ENCODE measurements at places on chromosomes 4 and X.

DNA sequence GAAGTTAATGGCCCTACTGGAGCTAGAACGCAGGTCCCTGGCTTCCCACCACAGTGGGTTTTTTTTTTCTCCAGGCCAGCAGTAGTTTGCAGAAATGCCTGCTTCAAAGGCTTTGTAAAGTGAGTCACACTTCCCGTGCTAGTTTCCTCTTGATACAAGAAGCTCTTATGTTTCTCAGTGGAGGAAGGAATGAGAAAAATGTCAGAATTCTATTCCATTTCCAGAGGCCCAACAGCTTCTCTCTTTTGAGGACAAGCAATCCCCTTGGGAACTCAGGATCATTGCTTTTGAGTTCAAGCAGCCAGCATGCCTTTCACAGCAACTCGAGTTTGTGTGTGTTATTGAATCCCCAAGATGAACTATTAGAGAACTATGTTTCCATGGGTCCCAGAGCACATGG, 134.3 kb downstream of the GUCY2F start:
- DNase-seq = peak; percentile 87

- DNase-seq = no peak
Observed at GRCh38 chr4:183458005-183458404, 13.6 kb downstream of the CDKN2AIP start.

DNA sequence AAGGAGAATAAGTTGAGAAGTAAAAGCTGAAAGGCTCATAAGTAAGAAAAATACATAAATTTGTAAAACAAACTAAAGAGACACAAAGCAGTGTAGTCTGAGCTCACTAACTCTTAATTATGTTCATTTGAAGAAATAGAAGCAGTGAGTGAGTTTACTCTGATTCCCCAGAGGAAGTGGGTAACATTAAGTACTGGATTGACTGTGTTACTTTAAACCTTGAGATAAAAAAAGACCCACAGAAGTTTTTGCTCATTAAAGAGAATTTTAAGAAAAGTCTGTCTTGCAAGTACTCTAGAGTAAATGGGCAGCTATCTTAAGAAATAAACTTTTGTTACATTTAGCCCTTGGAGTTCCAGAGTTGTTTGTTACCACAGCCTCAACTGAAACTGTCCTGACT, 2466.9 kb downstream of the PCDH7 start:
- DNase-seq = no peak

- DNase-seq = peak; percentile 70
Observed at GRCh38 chr4:147362938-147363337, 118.0 kb upstream of the EDNRA start.

GRCh38 chr4:70802928-70803580, 36.6 kb downstream of the GRSF1 start:
- DNase-seq = no peak

GRCh38 chrX:118249146-118249545, 96.8 kb upstream of the WDR44 start:
- no peak for DNase-seq

DNA sequence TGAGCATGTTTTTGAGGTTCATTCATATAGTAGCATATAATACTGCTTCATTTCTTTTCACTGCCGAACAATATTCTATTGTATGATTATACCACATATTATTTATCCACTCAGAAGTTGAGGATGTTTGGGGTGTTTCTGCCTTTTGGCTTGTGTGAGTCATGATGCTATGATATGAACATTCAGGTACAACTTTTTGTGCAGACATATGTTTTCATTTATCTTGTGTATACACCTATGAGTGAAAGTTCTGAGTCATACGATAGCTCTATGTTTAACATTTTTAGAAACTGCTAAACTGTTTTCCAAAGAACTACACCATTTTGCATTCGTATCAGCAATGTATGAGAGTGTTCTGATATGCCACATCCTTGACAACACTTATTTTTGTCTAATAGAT, 57.7 kb downstream of the SHROOM4 start:
- DNase-seq = no peak

- no peak for DNase-seq
Observed at GRCh38 chr4:163672751-163673150, 178.3 kb downstream of the TMA16 start.

DNA sequence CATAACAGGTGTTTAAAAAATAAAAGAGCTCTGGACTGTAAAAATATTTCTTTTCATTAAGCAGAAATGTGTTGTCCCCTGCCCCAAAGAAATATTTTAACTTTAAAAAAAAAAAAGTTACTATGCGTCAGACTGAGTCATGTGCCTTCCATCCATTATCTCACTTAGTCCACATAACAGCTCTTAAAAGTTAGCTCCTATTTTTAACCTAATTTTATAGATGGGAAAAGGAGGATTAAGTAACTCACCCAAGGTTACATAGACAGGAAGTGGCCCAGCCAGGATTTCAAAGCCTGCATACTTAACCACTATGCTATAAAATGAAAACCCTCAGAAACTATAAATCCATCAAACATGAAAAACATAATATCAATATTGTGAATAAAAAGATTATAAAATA, 97.7 kb downstream of the MANBA start:
- DNase-seq = peak; percentile 70

DNA sequence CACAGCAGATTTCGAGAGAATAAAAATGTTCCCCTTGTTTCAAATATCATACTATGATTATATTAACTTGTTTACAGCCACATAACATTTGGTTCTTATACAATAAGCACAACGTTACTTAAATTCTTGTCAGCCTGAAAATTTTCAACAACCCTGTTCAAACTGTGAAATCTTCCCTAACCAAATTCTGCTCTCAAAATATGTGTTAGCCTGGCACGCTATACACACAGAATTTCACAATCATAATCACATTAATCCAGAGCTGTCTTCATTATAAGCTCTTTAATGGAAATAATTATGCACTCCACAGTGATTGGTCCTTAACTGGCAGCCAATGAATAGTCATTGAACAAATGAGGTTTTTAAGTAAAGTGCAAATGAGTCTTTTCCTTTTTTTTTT, 7.3 kb upstream of the PRSS12 start:
- no peak for DNase-seq

- no peak for DNase-seq
Observed at GRCh38 chr4:78311306-78311705, 240.3 kb upstream of the ANXA3 start.

GRCh38 chr4:82394896-82395295, 21.1 kb upstream of the HNRNPD start:
- DNase-seq = no peak

GRCh38 chrX:721354-721753, 90.8 kb downstream of the SHOX start:
- no peak for DNase-seq

- no peak for DNase-seq
Observed at GRCh38 chrX:110432906-110433215, 74.2 kb downstream of the RTL9 start.

GRCh38 chr4:141352331-141352730, 131.6 kb downstream of the ZNF330 start:
- no peak for DNase-seq

GRCh38 chr4:87985097-87985886, 9.8 kb downstream of the SPP1 start:
- DNase-seq = peak; percentile 50

Measured in astrocyte of the spinal cord (primary cell).